ENCODE measurements at places on chromosomes 11 and 22.

- no peak for DNase-seq
These were observed 7.1 kb downstream of the NLRX1 start for GRCh38 chr11:119175493-119176077.

DNA sequence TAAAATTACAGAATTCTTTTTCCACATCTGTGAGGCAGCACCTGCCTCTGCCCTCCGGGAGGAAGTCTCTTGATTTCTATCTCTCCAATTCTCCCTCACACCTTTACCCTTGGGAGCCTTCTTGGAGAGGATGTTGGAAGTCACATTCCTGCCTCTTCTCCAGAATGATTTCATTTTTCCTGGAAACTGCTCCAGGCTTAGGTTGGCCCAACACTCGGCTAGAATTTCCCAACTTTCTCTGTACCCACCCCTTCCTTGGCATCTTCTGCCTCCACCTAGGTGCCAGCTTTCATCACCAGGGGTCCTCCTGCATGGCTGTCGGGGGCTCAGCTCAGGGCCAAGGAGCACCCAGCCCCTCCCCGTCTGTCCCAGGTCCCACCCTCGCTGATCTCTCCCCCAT, 43.2 kb downstream of the SLCO2B1 start:
- DNase-seq: no peak

- DNase-seq: no peak
These were observed 266.7 kb upstream of the CTSC start for GRCh38 chr11:88604260-88604659.

DNA sequence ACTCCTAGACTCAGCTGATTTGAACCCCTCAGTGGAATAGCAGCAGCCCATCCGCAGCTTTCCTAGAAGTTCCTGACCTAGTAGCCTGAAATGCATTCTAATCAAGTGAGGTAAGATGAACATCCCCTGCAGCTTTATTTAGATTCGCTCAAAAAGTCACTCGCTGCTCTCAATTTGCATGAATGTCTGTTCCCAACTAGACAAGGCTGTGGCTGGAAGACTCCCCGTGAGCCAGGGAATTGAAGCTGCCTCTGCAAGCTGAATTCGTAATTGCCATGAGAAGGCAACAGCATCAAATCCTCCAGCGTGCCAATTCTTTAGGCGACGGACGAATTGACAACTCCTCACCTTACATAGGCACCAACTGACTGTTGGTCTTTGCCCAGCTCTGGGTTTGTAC, 17.1 kb upstream of the SCN3B start:
- DNase-seq: no peak

- no peak for DNase-seq
These were observed 36.3 kb upstream of the SHISAL1 start for GRCh38 chr22:44348971-44349560.

DNA sequence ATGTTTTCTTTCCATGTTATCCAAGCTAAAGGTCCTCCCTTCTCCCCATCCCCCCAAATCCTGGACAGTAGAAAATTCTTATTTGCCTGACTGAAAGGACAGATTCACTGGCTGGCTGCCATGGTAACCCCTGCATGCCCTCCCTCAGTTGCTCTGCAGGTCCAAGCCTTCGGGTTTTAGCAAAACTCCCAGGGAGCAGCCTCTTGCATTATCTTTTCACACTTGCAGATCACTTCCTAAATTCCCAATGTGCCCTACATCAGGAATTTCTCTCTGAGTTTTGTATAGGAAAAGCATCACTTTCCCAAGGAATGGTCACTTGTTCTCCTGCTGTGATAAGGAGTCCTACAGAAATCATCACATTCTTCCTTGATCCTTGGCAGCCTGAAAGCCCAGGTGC, 75.0 kb upstream of the TENM4 start:
- DNase-seq: no peak

DNA sequence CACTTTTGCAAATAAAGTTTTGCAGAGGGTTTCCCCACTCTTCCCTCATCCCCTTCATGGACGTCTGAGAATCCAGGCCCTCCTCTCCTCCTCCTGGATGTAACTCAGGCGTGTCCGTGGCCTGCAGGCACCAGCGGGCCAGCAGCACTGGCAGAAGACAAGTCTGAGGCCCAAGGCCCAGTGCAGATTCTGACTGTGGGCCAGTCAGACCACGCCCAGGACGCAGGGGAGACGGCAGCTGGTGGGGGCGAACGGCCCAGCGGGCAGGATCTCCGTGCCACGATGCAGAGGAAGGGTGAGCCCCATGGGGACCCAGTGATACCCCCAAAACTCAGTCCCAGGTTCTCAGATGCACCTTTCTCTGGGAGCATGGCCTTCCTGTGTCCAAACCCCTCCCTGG, 14.4 kb downstream of the TUB start:
- no peak for DNase-seq

DNA sequence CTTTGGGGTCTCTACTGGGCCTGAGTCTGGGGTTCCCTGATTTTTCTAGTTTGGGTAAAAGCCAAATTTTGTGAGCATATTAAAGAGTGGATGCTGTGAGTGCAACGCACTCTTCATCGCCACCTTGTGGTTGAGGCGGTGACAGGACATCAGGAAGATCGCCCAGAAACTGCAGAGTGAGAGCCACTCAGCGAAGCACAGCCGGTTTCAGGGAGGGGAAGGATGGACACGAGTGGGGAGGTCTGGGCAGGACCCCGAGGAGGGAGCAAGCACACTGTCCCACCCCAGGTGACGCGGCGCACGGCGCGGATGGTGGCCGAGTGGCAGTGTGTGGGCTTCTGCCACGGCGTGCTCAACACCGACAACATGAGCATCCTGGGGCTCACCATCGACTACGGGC, 9.1 kb downstream of the SELENOO start:
- peak; percentile 77 for DNase-seq

DNA sequence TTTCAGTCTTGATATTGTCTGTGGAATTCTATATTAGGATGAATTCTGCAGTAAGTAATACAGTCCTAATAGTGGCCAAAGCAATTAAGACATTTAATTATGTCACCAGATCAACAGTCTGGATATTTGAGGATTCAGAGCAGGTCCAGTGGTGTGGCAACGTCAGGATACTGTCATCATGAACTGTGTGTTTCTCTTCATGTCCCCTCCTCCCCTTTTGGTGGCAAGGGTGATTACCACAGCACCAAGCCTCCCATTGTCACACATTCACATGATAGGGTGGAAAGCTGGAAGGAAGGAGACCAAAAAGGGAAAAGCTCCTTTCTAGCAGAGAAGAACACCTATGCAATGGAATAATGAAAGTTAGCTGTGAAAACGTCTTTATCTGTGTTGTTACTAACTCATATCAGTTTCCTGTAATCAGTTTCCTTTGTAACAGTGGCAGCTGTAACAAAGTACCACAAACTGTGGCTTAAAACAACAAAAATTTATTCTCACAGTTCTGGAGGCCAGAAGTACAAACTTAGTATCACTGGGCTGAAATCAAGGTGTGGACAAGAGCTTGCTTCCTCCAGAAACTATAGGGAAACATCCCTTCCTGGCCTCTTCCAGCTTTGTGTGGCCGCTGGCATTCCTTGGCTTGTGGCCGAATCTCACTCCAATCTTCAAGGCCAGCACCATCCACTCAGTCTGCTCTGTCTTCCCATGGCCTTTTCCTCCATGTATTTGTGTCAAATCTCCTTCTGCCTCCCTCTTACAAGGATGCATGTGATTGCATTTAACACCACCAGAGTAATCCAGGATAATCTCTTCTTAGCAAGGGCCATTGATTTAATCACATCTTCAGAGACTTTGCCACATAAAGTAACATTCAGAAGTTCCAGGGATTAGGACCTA, 6.5 kb upstream of the RBM14 start:
- DNase-seq: no peak

DNA sequence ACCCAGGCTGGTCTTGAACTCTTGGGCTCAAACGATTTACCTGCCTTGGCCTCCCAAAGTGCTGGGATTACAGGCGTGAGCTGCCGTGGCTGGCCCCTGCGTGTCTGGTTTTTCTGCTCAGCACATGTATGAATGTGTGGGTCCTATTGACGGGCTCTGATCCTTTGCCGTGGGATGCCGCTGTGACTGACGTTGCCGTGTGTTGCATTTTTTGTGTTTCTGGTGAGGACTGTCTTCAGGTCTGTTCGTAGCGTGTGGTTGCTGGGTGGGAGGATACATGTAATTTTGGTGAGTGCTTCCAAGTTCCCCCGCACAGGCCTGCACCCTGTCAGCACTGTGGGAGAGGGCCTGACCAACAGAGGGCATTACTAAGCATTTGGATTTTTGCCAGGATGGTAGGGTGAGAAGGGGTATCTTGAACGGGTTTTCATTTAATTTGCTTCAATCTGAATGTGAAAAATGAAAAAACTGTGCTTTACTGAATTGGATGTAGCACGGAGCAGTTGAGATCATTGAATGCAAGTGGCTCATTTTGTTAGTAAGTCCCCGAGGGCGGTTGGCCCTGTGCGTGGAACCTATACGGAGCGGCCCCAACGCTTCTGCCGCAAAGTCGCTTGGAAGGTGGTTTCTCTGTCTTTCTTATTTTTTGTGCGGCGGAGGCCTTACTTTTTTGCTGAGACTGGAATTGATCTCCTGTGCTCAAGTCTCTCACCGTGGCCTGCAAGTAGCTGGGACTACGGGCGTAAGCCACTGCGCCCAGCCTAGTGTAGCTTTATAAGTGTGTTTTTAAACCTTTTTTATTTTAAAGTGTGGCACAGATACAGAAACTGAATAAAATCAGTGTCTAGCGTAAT, 8.2 kb downstream of the ZBED4 start:
- DNase-seq: no peak

DNA sequence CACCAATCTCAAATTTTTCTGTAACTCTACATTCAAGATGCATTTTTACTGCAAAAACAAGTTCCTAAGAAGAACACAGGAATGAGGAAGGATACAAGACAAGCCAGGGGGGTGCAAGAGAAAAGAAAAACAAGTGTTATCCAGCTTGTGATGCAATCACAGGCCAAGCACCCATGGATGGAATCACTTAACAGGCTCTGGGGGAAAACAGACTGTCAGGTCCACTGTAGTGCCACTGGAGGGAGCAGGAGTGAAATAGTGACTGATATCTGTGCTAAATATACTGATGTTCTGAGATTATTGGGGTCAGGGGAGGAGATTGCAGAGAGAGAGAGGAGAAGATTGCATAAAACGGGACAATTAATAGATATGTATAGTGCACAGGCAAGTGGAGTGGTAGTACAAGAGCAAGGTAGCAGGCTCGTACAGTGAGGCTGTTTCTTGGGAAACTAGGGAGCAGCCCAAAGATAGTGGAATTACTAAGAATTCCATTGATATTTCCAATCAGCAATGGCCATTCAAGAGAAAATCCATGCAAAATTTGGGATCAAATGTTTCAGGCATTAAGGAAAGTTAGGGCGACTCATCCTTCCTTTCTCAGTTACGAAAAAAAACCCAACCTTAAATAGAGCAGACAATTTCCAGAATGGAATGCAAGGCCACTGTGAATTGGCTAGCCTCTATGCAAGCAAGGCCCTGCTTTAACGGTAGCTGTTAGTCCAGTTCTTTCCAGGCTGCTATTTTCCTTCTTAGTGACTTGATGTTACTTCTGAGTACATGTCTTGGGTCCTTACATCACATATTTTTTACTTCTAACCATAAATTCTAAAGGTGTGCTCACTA, 52.2 kb upstream of the CEP126 start:
- DNase-seq: no peak

GRCh38 chr22:40175611-40176244, 2.0 kb upstream of the TNRC6B start:
- DNase-seq: no peak

GRCh38 chr11:10295064-10295901, 1.3 kb upstream of the SBF2 start:
- DNase-seq: no peak

- peak; percentile 11 for DNase-seq
These were observed 952 bp downstream of the YAP1 start for GRCh38 chr11:102111011-102111786.

DNA sequence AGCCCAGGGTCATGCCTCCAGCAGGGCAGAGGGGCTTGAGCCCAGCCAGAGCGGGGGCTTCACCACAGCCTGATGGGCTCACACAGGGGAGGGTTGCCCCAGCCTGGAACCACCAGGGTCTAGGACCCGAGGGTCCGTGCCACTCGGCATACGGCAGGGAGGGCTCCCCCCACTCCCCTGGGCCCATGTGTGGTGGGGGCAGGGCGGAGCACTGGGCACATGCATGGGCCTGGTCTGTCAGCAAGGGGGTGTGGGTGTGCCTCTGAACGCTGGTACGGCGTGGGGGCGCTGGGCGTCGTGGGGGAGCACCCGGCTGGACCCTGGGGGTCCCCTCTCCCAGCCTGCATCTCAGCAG, 29.3 kb downstream of the MOB2 start:
- no peak for DNase-seq

GRCh38 chr22:37375801-37376200, 51.5 kb downstream of the ELFN2 start:
- no peak for DNase-seq

DNA sequence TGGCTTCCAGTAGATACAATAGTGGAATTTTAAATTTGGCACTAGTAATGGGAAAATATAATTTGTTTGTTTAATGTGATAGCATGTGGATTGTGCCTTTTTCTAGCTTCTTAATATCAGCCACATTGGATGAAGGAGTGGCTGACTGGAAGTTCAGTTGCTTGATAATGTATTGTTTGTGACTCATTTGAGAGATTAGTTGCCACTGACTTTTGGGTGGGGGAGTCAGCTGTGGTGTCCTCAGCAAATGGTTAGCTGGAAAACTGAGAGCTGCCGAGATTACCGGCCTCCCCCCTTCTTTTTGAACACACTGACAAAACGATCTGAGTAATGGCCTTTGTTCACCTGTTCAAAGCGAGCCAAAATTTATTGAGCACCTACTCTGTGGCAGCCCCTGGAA, 5.5 kb downstream of the JAM3 start:
- no peak for DNase-seq

GRCh38 chr22:20292108-20292507, 24.0 kb upstream of the RTN4R start:
- DNase-seq: no peak

DNA sequence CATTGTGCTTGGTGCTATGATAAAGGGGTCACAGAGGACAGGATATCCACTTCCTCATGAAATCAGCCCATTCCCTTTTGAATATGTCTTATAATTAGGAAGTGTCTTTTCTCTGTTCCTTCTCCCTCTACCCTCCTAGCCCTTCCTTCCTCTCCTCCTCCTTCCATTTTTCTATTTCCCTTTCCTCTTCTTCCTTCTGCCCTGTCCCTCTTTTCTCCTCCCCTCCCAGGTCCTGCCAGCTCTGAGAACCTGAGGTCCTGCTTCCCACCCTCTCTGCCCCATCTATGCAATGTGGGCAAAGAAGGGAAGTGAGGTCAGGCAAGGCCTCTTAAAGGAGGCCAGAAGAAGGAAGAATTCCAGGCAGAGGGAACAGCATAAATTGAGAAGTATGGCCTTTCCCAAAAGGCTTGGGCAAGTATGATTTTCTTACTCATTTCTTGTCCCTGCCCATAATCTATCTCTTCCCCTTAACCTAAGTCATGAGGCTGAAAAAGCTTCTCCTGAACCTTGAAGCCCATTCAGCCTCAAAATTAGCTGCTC, 7.7 kb upstream of the UBASH3B start:
- DNase-seq: no peak

- DNase-seq: no peak
These were observed 12.5 kb upstream of the MGAT3 start for GRCh38 chr22:39444247-39444800.

Data from stimulated activated naive CD8-positive, alpha-beta T cell treated with anti-CD3 and anti-CD28 coated beads, Interleukin-15, Interleukin-2, amounts not matched to agents 100 U/mL and 50 U/mL, for 24 hours (primary cell).